Activated CD4-positive, alpha-beta T cell treated with anti-CD3 and anti-CD28 coated beads, Interleukin-2, Interleukin-6, amounts not matched to agents 100 ng/mL and 50 ng/mL, durations not matched to agents 16 hours and 8 hours (primary cell): ENCODE measurements at places on chromosomes 2 and 18.

DNA sequence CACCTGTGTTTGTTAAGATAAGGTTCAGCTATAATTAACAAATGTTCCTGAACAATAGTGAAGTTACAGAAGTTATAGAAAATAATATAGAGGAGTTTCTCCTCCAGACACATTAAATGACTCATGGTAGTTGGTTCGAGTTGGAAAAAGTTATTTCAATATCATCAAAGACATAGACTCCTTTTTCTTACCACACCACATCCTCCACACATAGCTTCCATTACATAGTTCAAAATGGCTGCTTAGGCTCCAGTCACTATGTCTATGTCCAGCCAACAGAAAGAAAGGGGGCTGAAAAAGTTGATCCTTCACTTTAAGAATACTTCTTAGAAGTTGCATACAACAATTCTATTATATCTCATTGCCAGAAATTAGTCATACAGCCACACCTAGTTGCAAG, 50.7 kb downstream of the DYNAP start:
- DNase-seq: no peak

DNA sequence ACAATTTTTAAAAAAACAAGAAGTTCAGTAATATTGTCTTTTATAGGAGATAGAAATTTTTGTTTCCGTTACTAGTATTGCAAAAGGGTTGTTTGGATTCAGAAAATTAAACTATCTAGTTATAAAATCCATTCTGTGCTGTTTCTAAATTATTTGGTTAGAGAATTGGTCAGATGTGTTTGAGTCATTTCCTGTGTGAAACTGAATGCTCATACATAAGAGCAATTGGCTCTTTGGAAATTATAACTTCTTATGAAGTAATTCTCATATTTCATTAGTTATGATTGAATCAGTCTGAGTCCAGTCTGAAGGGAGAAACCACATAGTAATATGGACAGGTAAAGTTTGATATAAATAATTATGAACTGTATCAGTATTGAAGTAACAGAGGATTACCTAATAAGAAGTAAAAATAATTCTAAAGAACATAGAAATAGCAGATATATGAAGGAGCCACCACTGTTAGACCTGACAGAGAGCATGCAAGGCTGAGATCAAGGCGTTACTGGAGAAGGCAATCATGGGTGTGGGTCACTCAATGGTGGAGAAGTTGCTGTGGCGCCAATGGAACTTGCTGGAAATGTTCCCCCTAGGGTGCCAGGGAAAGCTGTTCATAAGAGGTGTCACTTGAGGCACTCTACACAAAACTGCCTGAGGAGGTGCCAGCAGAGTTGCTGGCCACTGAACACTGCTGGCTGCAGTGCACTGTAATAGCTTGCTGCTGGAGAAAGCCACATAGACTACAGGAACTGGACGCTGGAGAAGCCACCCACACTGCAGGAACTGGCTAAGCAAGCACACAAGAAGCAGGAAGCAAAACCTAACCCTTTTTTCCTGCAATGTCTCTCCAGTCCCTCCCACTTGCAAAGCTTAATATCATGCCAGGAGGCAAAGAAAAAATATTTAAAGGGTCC, 18.0 kb upstream of the FAP start:
- DNase-seq: peak; percentile 22

- DNase-seq: no peak
Observed at GRCh38 chr2:178187861-178188260, 6.5 kb upstream of the OSBPL6 start.

DNA sequence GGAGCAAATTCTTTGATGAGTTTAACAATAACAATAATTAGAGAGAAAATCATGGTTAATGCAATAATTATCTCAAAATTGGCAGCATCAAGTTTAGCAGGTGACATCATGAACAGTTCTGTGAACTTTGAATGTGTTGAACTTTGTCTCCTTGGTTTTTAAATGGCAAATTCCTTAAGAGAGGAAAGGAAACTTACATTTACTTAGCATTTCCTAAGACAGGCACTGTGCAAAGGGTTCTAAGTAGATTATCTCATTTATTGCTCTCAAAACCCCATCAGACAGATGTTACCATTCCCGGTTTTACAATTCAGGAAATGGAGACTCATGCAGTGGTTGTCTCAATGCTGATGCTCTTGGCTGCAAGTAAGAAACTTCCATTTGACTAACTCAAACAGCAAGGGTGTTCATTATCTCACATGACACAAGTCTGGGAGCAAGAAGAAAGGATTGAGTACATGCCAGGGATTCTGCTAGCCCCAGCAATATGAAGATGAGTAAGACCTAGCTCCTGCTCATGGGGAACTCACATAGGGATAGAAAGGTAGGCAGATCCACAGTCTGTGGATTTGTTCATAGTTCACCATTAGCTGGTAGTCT, 81.3 kb upstream of the ITGA6 start:
- no peak for DNase-seq

GRCh38 chr18:5538544-5538943, 5.3 kb downstream of the EPB41L3 start:
- DNase-seq: no peak

DNA sequence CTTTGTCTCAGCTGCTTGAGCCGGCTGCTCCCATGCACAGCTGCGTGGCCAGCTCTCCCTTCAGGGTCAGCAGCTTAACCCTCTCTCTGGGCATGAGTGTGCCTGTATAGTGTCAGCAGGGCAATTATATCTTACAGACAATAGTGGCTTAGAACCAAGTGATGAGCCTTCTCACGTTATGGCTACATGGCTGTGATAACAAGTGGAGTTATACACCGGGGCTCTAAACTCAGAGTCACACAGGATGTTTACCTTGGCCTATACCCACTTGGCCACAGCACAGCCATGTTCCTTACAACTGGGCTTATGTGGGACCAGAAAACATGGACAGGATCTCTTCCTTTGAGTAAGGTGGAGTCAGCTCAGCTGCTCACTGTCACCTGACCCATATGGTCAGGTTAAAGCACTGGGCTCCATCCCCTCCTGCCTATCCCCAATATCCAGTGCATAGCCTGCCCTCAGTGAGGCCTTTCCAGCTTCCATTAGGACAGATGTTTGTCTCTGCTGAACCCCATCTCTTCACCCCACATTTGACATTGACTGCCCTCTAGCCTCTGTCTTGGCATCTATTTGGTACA, 294.2 kb upstream of the NCKAP5 start:
- no peak for DNase-seq

- DNase-seq: peak; percentile 61
Observed at GRCh38 chr2:216404010-216404618, 8.2 kb upstream of the SMARCAL1 start.

GRCh38 chr2:86400321-86400720, 40.9 kb upstream of the KDM3A start:
- no peak for DNase-seq
